Activated T-helper 9 cell treated with anti-CD3 and anti-CD28 coated beads, Interleukin-2, amount 50 U/mL, for 16 hours (primary cell): ENCODE measurements at places on chromosomes 4 and X.

GRCh38 chr4:60657041-60657440 is 543.1 kb upstream of the ADGRL3 start:
- DNase-seq: no peak

GRCh38 chr4:48653217-48654014 is 126.7 kb downstream of the FRYL start:
- peak; percentile 34 for DNase-seq

GRCh38 chrX:149807747-149808458 is 26.2 kb downstream of the MAGEA9 start:
- no peak for DNase-seq

DNA sequence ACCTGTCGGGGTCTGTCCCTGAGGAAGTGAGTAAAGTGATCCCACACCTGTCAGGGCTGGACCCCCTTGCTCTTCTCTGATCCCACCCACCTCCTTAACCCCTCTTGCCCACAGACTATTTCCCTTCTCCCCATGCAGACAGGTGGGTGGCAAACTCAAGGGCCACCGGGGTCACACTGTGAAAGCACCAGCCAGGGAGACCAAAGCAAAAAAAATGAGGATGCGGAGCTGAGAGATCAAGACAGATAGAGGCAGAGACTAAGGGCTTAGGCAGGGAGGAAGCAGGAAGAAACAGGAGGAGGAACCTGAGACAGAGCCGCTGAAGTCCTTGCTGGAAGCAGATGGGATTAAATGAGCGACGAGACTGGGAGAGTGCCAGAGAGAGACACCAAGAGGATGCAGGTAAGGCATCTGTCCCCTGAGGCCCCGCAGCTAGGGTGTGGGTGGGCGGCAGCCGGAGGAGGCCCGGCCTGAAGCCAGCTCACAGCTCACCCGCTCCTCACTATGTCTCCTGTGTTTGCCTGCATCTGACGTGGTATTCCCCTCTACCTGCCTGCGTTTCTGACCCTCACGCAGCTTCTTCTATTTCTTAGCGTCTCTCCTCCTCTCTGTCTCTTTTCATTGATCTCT is 7.2 kb downstream of the TIMM17B start:
- no peak for DNase-seq

DNA sequence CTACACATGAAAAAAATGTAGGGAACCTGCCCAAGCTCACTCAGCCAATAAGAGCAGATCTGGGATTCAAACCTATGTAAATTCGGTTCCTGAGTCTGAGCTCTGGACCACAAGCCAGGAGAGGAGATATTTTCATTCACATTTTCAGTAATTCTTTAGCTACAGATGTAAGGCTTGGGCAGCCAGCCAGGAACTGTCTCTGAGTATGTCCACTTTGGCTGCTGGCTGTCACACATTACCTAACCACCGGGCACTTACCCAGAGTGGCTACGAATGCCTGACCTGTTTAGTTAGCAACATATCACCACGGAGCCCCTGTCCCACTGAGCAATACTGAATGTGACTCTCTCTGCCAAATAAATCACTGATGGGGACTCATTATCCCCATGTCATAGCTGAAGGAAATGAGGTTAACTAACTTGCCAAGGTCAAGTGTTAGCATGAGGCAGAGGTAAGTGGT is 15.3 kb downstream of the USP46 start:
- DNase-seq: no peak
